ENCODE measurements at places on chromosomes 12 and 14.

GRCh38 chr14:91364524-91365270, 52.9 kb downstream of the CCDC88C start:
- no peak for DNase-seq

- no peak for DNase-seq
Measured at GRCh38 chr14:49396801-49397200, 189.4 kb downstream of the RPS29 start.

- no peak for DNase-seq
Measured at GRCh38 chr14:31080056-31080455, 53.9 kb upstream of the STRN3 start.

- no peak for DNase-seq
Measured at GRCh38 chr12:93563807-93564538, 8.5 kb upstream of the SOCS2 start.

DNA sequence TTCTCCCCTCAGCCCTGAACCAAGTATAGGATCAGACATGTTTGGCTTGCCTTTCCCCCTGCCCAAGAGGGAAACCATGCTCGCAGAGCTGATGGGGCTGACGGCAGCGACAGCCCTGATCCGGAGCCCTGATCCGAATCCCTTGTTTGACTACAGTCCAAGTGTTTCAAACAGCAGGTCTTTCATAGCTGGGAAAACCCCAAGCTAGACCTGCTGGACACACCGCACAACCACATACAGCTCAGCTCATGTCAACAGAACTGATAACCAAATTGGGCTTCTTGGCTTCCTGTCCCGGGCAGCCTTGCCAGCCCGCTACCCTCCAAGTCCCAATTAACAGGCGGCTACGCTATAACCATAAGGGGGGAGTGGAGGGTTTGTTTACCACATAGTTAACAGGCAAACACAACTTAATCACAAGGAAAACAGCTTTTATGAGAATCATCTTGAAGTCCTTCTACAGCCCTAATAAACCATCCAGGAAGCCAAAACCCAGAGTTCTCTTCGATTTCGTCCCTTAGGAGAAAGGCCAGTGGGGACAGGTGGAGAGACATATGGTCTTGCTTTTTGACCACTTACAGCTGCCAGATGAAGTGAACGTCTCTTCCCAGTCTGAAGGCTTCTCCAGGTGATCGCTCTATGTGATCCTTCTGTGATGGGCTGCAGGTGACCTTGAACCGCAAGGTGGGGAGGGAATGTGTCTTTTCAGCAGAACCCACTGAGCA, 64.5 kb upstream of the MANSC4 start:
- DNase-seq = no peak

GRCh38 chr12:84694116-84694515, 218.5 kb downstream of the SLC6A15 start:
- DNase-seq = peak; percentile 89

GRCh38 chr12:51036279-51036678, 10.1 kb upstream of the SLC11A2 start:
- no peak for DNase-seq

DNA sequence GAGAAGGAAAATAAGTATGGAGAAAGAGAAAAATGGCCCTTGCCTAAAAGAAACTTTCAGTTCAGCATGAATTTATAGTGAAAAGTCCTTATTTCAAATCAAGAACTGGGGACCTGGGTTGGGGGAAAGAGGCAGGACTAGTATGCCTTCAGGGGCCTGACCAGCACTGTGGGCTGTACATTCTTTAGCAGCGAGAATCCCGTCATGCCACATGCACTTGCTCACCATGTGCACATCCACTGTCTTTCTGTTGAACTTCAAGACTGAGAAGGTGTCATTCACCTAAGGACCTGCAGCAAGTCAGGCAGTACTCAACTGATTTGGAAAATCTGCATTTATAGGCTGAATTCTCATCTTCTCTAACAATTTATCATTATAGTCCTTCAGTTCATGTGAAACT, 50.2 kb downstream of the RAB35 start:
- DNase-seq = no peak

GRCh38 chr12:65276916-65277530, 1.5 kb upstream of the MSRB3 start:
- DNase-seq = no peak

DNA sequence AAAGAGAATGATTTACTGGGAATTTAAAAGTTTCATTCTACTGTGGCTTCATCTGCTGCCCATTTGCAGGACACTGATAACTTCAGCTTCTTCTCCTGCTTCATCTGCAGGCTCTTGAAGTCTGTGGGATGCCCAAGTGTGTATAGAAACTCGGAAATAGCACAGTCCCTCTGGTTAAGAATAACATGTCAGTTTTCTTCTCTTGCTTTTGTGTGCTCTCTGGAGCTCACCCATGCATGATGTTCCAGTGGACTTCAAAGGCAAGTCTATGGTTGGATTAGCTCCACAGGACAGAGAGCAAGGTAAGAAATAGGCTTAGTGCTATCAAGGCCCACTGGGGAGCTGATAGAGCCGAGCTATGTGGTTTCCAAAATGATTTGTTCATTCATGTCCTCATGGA, 13.7 kb downstream of the RMST start:
- no peak for DNase-seq

- DNase-seq = no peak
Measured at GRCh38 chr14:38504175-38504574, 248.3 kb upstream of the CLEC14A start.

- DNase-seq = no peak
Measured at GRCh38 chr14:91866061-91866460, 1.3 kb downstream of the TC2N start.

DNA sequence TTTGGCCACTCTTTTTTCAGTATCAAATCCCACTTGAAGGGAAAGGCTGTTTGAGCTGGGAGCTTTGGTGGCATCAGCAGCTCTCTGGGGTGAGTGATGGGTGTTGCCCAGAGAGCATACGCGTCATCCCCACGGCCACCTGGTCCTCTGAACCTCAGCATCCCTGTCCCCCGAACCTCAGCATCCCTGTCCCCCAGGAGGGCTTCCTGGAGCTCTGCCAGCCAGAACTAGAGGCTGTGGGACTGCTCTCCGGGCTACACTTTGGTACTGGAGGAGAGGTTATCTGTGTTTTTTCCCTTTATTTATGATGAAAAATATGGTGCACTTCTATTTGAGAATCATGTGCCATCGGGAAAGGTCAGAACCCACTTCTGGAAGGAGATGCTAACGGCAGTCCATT, 131.5 kb upstream of the RTL1 start:
- no peak for DNase-seq

GRCh38 chr14:52304248-52304904, 9.7 kb upstream of the PTGER2 start:
- DNase-seq = no peak

DNA sequence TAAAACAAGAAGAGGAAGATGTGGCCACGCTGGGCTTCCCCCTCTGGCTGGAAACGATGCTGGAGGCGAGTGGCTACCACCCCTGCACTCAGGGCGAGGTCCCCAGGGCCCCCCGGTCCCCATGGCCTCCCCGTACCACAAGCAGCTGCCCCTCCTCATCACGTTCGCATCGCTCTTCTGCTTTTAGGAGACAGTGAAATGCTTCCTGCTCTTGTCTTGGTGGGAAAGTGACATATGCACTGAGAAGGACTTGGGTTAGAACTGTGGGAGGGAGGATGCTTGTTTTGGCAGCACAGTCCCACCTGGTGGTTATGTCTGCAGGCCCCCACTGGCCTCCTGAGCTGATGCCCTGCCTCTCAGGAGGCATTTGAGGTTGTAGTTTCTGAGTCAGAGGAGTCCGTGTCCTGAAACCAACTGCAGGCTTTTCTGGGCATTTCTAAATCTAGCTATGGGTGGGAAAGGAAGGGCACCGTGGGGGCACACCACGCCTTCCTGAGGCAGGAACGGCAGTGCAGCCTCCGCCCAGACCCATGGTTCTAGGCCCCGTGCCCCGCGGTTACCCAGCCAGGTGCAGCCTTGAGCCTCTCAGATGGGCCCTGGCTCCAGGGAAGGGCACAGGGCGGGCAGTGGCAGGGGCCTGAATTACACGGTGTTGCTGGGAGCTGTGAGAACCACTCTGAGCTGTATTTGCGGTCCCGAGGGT, 139.3 kb downstream of the ADGRD1 start:
- no peak for DNase-seq

- DNase-seq = no peak
Measured at GRCh38 chr14:58724206-58724605, 86.4 kb downstream of the DACT1 start.

DNA sequence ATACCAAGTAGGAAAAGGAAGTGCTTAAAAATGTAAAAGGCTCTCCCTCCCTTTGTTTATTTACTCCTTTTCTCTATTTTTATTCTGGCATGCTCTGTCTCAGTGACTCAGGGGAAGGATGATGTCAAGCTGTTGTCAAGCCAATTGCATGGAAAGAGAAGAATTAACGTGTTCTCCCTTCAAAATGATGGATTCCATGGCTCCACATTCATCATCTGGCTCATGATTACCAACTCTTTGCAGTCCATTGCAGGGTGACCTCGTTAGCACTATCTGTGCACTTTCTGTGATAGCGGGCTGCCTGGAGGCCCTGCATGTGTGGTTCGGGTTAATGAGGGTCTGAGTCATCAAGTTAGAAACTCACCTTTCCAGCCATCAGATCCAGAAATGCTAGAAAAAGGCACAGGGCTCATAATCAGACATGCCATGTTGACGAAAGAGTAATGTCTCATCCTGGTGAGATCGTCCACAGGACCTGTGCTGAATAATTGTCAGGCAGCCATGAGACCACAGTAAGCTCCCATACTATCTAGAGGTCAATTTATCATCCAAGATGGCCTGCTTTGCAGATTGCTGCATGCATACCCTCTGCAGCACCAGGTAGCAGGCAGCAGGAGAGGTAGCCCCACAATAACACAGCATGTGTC, 79.2 kb upstream of the BTG1 start:
- DNase-seq = peak; percentile 11

DNA sequence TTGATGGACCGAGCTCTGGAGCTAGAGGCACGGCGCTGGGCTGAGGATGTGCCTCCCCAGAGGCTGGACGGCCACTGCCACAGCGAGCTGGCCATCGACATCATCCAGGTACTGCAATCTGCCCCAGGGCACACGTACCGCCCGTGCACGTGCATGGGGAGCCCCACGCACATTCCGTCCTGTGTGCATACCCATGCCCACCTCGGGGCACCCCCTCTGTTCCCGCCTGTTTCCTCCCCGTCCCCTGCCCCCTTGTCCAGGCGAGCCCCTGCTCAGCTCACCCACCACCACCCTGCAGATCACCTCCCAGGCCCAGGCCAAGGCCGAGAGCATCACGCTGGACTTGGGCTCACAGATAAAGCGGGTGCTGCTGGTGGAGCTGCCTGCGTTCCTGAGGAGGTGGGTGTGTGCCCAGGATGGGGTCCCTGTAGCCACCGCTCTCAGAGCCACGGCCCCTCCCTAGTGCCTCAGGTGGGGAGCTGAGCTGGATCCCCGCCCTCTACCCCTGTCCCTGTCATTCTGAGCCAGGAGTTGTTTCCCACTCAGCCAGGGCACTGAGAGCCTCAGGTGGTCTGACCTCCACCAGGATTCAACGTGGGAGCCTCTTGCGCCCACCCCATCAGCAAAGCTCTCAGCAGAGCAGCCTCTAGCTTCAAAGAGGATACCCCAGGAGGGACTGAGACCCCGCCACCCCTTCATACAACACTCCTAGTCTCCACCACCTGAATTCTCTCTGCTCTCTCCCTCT, 6.9 kb downstream of the TNFAIP2 start:
- no peak for DNase-seq

- DNase-seq = no peak
Measured at GRCh38 chr12:4701395-4702190, 18.6 kb upstream of the GALNT8 start.

DNA sequence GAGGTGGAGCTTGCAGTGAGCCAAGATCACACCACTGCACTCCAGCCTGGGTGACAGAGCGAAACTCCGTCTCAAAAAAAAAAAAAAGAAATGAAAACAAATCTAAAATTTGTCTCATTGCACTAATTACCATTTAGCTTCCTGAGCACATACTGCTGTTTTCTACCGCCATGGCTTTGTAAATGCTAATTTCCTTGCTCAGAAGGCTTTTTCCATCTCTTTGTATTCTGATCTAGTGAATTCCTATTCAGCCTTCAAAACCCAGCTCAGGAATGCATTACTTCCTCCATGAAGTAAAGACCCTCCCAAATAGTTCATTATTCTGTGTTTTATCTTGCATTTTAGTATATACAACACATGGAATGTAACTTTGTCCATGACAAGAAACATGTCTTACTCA, 33.6 kb downstream of the CEP83 start:
- no peak for DNase-seq
